ENCODE measurements at places on chromosomes 5 and 9. TPM values are rescaled to one million over a fixed set of nuclear protein-coding genes. Genes with fewer than 3 reads are reported as not detected.
A peak's percentile ranks its signal among the peaks of the same experiment; 100 is the strongest.

GRCh38 chr5:14429101-14430050, 152.2 kb upstream of the OTULINL start:
- H3K4me3 ChIP-seq, result no peak overlapping the region
- no peaks in the 10 kb centered on the region for H3K27me3 ChIP-seq
- no peaks in the 10 kb centered on the region for H3K36me3 ChIP-seq
- peaks cover 27% of the 10 kb centered on the region for H3K4me1 ChIP-seq
- H3K27ac ChIP-seq, result peak overlapping the region; percentile 70
- peak; percentile 44 for DNase-seq

The C9 gene
- total RNA-seq, result not detected

The CCL21 gene
- total RNA-seq, result 40.2 TPM

DNA sequence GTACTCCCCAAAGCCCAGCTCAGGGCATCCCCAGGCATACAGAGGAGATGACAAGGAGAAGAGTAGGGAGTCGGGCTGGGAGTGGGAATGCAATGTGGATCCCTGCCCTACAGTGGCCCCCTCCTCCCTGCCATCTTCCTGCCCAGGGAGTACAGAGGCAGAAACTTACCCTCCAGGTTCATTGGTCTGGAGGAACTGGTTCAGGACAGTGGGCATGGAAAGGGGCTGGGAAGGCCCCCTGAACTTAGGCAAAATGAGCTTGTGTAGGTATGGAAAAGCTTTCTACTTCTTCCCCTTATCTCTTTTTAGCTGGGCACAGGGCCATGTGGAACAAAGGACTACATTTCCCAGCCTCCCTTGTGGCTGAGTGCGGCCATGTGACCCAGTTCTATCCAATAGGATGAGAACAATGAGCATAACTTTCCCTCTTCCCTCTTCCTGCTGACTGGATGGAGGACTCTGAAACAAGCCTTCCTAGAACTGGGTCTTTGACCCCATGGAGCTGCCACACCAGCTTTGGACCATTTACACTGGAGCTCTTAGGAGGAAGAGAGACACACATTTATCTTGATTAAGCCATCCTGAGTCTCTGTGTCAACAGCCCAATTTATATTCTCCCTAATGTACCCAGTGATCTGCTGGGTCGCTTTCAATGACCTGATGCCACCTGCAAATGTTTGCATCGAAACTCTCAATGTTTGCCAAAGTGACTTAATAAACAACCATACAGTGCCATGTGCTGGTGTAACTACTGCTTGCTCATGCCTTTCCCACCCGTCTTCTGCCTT, 25.0 kb upstream of the HMCN2 start:
- H3K4me3 ChIP-seq, result no peak overlapping the region
- no peak overlapping the region for H3K27ac ChIP-seq
- H3K4me1 ChIP-seq, result peaks cover 13% of the 10 kb centered on the region
- no peaks in the 10 kb centered on the region for H3K27me3 ChIP-seq

The BHMT2 gene
- 1.6 TPM for total RNA-seq

The C5 gene
- 16.1 TPM for total RNA-seq

DNA sequence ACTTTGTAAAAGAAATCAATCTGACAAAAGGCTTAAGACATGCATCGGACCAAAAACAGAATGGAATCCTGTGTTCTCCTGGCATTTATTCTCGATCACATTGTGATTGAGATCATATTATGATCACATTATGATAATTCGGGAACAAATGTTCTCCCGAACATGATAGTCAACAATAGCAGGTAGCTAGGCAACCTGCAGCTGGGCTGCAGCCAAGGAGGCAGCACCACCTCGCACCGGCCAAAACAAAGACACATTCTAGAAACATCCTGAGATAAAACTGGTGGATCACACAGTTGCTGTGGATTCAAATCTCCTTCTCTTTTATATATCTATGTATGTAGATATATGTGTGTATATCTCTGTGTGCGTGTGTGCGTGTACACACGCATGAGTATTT, 480.6 kb upstream of the CYLC2 start:
- no peak overlapping the region for H3K4me3 ChIP-seq
- H3K27me3 ChIP-seq, result no peaks in the 10 kb centered on the region
- peak; percentile 13 for DNase-seq
- H3K4me1 ChIP-seq, result peaks cover 19% of the 10 kb centered on the region

The ELOVL7 gene
- 2.6 TPM for total RNA-seq

GRCh38 chr9:91422758-91423711, 597 bp downstream of the NFIL3 start:
- no peaks in the 10 kb centered on the region for H3K36me3 ChIP-seq
- H3K27ac ChIP-seq, result peak overlapping the region; percentile 98
- H3K4me1 ChIP-seq, result peaks cover 38% of the 10 kb centered on the region
- H3K4me3 ChIP-seq, result peak overlapping the region; percentile 38

GRCh38 chr9:37961351-37961750, 57.4 kb upstream of the SLC25A51 start:
- no peaks in the 10 kb centered on the region for H3K27me3 ChIP-seq
- peak overlapping the region; percentile 22 for H3K27ac ChIP-seq
- H3K36me3 ChIP-seq, result no peaks in the 10 kb centered on the region
- H3K4me3 ChIP-seq, result no peak overlapping the region
- no peak for DNase-seq

The TYRP1 gene
- not detected for total RNA-seq

DNA sequence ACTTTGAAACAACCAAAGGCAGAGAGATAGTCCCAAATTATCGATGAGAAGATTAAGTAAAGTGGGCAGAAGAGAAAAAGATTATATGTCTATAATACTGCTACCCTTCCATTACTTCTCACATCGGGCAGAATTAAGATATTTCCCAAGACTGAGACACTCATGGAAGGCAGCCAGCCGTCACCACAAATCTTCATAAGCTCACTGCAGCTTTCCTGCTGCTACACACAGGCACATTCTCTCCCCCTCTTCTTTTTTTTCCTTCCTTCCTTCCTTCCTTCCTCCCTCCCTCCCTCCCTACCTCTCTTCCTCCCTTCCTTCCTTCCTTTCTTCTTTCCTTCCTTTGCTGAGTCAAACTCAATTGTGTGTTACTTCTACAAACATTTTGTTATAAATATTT, 58.7 kb upstream of the SPATA31C2 start:
- H3K4me1 ChIP-seq, result peaks cover 12% of the 10 kb centered on the region
- DNase-seq, result no peak
- no peaks in the 10 kb centered on the region for H3K27me3 ChIP-seq
- no peak overlapping the region for H3K4me3 ChIP-seq

DNA sequence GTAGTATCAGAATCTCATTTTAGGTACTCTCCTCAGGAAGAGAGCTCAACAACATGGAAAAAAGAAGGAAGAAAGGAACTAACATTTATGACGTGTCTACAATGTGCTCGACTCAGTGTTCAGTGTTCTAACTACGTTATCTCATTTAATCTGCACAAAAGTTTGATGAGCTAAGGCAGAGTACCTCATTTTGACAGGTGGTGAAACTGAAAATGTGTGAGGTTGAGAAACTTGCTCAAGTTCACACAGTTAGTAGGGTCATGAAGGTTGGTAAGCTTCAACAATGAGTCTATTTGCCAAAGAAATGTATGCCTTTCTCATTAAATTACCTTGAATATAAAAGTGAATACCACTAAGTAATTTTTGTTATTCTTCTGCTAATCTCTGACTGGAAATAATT, 165.1 kb downstream of the CAAP1 start:
- H3K4me3 ChIP-seq, result no peak overlapping the region
- no peaks in the 10 kb centered on the region for H3K36me3 ChIP-seq
- no peak overlapping the region for H3K27ac ChIP-seq
- no peak for DNase-seq
- H3K27me3 ChIP-seq, result no peaks in the 10 kb centered on the region
- no peaks in the 10 kb centered on the region for H3K4me1 ChIP-seq

The CD72 gene
- total RNA-seq, result 3.3 TPM

DNA sequence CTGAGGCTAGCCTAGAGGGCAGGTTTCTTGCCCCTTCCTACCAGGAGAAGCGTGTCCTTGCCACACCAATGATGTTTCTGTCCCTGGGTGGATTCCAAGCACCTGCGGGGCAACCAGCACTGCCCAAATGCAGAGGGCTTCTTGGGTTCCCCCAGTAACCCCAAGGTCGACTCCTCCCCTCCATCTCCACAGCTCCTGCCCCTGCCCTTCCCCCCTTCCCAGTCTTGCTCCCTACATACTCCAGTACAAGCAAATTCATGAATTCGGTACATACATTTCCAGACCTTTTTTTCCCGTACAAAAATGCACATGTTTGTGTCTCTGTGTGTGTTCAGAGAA, 12.8 kb upstream of the JADE2 start:
- H3K27ac ChIP-seq, result peak overlapping the region; percentile 84
- H3K36me3 ChIP-seq, result no peaks in the 10 kb centered on the region
- no peak overlapping the region for H3K4me3 ChIP-seq
- peaks cover 52% of the 10 kb centered on the region for H3K4me1 ChIP-seq
- peak; percentile 28 for DNase-seq

- H3K27me3 ChIP-seq, result no peaks in the 10 kb centered on the region
- H3K4me1 ChIP-seq, result peaks cover 10% of the 10 kb centered on the region
- no peak for DNase-seq
- no peaks in the 10 kb centered on the region for H3K36me3 ChIP-seq
- H3K4me3 ChIP-seq, result no peak overlapping the region
- no peak overlapping the region for H3K27ac ChIP-seq
These were observed 8.4 kb downstream of the SPEF2 start for GRCh38 chr5:35626108-35626507.

GRCh38 chr9:125878164-125878631, 131.0 kb downstream of the PBX3 start:
- no peaks in the 10 kb centered on the region for H3K27me3 ChIP-seq
- no peak overlapping the region for H3K27ac ChIP-seq
- no peak for DNase-seq

The CXCL14 gene
- total RNA-seq, result 17.9 TPM

The TMEM245 gene
- total RNA-seq, result 47.0 TPM

The PCA3 gene
- total RNA-seq, result not detected

DNA sequence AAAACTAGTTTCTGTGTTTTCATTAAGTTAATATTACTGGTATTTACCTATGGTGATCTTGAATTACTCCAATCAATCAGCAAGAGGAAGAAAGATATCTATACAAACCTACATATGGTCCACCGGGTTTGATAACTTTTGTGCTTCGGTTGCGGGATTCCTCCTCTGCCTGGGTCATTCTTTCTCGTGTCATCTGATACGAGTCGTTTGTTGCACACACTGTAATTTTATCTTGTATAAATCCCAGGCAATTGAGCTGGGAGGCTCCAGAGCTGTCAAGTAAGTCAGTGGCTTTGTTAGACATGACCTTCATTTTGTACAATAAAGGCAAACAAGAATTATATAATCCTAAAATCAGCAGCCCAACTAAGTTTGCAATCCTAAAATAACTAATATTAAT, 48.0 kb downstream of the ELL2 start:
- no peak for DNase-seq
- no peak overlapping the region for H3K4me3 ChIP-seq
- H3K27ac ChIP-seq, result no peak overlapping the region
- peaks cover 58% of the 10 kb centered on the region for H3K4me1 ChIP-seq
- H3K36me3 ChIP-seq, result no peaks in the 10 kb centered on the region

- peaks cover 52% of the 10 kb centered on the region for H3K4me1 ChIP-seq
- H3K27me3 ChIP-seq, result no peaks in the 10 kb centered on the region
- peaks cover 15% of the 10 kb centered on the region for H3K36me3 ChIP-seq
- no peak overlapping the region for H3K4me3 ChIP-seq
These were observed 12.0 kb upstream of the HDHD3 start for GRCh38 chr9:113388833-113389232.

The CCNO gene
- total RNA-seq, result 7.3 TPM

DNA sequence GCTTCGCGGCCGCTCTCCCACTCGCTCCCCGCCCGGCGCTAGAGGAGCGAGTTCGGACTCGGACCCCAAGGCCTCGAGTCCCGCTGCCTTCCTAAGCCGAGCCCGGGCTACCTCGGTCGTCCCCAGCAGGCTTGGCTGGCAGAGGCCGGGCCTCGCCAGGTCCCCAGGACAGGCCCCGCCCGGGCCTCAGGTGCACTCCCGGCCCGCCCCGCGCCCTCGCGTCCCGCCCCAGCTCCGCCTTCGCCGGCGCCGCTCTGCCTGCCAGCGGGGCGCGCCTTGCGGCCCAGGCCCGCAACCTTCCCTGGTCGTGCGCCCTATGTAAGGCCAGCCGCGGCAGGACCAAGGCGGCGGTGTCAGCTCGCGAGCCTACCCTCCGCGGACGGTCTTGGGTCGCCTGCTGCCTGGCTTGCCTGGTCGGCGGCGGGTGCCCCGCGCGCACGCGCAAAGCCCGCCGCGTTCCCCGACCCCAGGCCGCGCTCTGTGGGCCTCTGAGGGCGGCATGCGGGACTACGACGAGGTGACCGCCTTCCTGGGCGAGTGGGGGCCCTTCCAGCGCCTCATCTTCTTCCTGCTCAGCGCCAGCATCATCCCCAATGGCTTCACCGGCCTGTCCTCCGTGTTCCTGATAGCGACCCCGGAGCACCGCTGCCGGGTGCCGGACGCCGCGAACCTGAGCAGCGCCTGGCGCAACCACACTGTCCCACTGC, at the start of gene SLC22A5:
Gene SLC22A5, plus strand, starts transcription at position 237 of the 707 bp plus-strand sequence. Its CDS starts 263 bp downstream, at position 500.
- no peaks in the 10 kb centered on the region for H3K27me3 ChIP-seq
- peak within 1 kb of the TSS; percentile 83 for H3K27ac ChIP-seq
- H3K4me1 ChIP-seq, result peaks cover 45% of the 10 kb centered on the region
- peak; percentile 91 for DNase-seq

The CLK4 gene
- total RNA-seq, result 46.5 TPM

The TRIM36 gene
- 3.0 TPM for total RNA-seq

The PCDHGA11 gene
- 6.9 TPM for total RNA-seq

DNA sequence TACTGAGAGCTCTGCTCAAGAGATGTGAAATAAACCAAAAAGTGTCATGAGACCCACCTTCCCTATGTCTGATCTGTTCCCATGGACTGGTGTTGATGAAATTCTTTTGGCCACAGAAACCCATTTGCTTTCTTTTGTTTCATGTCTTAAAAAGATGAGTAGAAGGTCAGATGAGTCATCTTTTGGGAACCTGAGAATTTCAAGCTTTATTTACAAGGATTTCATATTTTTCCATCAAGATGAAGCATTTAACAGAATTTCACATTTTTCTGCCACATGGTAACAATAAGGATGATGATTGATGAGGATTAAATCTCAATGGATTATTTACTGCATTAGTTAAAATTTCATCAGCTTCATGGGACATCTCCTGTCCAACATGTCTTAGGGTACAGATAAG, 337.8 kb downstream of the DEPDC1B start:
- no peaks in the 10 kb centered on the region for H3K36me3 ChIP-seq
- no peaks in the 10 kb centered on the region for H3K27me3 ChIP-seq
- H3K4me3 ChIP-seq, result no peak overlapping the region
- no peak overlapping the region for H3K27ac ChIP-seq
- no peak for DNase-seq

The ENTREP1 gene
- total RNA-seq, result 10.9 TPM

DNA sequence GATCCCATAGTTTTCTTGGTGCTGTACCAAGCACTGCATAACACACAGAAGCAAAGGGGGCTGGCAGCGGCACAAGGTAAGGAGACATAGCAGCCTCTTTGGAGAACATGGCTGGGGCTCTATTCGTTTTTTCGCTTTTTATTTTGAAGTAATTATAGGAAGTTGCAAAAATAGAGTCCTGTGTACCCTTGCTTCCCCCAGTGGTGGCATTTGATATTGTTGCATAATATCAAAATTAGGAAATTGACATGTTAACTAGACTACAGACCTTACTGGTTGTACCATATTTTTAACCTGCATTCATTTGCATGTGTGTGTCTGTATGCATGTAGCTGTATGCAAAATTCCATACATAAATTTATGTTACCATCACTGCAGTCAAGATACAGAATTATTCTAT, 6.6 kb upstream of the UBQLN1 start:
- H3K36me3 ChIP-seq, result no peaks in the 10 kb centered on the region
- H3K4me3 ChIP-seq, result no peak overlapping the region
- no peak for DNase-seq
- no peaks in the 10 kb centered on the region for H3K27me3 ChIP-seq

The MRPS2 gene
- total RNA-seq, result 35.0 TPM

GRCh38 chr5:907366-907910, 14.8 kb downstream of the TRIP13 start:
- H3K27ac ChIP-seq, result no peak overlapping the region
- no peak overlapping the region for H3K4me3 ChIP-seq
- H3K27me3 ChIP-seq, result no peaks in the 10 kb centered on the region
- H3K36me3 ChIP-seq, result no peaks in the 10 kb centered on the region

All from body of pancreas (tissue), 4 donors.